Stimulated activated CD4-positive, alpha-beta T cell treated with anti-CD3 and anti-CD28 coated beads, Interleukin-4, amount 100 ng/mL, for 48 hours (primary cell): ENCODE measurements at places on chromosomes 2 and 18.

GRCh38 chr2:168565112-168565511 is 109.0 kb downstream of the CERS6 start:
- no peak for DNase-seq

DNA sequence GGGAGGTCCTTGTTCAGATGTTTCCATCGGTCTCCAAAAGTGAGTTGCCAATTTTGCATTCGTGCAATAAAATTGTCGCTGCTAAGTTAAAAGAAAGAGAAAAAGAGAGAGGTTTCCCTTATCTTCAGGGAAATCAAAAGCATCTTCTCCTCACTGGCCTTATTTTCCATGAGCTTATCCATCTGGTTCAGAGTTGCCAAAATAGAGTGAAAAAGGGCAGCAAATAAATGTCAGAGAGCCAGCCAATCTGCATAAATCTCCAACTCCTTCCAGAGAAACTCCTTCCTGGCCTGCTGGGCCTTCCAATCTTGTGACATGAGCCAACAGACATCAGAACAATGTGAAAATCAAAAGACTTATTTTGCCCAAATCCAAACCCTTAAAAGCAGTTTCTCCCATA is 28.4 kb downstream of the PAX3 start:
- no peak for DNase-seq

GRCh38 chr18:47725656-47726055 is 204.8 kb downstream of the SMAD2 start:
- no peak for DNase-seq

DNA sequence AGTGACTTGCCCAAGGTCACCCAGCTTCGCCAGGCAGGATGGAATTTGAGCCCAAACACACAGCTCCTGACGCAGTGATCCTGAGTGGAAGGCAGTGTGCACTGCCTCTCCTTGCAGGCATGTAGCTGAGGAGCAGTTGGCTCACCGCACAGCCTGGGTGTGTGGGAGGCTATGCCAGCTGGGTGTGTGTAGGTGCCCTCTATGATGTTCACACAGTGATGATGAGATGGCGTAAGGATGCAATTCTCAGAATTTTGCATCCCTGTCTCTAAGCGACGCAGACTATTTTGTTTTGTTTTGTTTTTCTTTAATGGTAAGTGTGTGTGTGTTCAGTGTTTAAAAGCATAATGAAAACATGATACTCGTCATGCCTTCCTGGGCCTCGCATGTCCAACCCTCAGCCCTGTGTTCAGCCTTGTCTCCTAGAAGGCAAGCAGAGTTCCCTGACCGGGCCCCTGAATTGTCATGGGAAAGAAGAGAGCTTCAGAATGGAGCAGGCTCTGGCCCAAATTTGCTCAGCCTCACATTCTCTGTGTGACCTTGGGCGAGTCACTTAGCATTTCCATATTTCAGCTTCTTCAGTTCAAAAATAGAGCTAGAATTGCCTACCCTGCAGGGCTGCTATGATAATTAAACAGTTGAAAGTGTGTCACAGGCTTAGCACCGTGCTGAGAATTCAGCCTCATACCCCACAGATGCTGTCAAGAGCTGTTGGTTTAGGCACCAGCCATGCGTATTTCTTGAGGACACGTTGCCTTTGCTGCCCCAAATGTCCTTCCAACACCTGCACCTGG is 603.6 kb upstream of the RAB6C start:
- DNase-seq: no peak

DNA sequence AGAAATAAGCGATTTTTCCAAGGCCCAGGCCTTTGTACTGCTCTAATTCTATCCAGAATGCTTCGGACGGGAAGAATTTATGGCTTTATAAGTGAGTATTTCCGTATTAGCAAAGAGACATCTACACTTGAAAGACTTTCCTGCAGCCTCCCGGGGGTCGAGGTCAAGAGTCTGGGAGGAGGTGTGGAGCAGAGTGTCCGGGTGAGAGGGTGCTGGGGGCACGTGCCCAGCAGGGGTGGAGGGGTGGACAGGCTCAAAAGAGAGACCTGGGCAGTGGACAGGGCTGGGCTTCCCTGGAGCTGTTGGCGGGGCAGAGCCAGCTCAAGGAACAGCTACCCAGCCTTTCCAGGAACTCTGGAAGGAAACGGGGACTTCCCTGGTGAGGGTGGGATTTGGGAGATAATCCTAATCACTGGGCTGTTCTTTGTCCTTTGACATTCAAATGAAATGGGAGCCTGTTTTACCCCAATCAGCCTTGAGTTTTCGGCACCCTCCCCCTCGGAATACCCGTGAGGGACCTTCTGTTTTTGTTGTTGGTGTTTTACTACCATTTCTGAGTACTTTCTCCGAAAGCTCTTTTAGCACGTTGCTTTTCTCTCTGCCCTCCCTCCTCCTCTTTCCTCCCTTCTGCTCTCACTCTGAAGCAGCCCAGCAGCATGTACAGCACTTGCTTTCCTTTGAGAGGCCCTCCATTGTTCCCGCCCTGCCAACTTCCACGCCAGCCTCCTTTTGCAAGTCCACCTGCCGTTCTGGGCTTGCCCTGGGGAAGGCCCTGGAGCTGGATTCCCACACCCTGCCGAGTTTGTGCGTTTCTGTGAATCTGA is 164.7 kb downstream of the AGAP1 start:
- DNase-seq: no peak

DNA sequence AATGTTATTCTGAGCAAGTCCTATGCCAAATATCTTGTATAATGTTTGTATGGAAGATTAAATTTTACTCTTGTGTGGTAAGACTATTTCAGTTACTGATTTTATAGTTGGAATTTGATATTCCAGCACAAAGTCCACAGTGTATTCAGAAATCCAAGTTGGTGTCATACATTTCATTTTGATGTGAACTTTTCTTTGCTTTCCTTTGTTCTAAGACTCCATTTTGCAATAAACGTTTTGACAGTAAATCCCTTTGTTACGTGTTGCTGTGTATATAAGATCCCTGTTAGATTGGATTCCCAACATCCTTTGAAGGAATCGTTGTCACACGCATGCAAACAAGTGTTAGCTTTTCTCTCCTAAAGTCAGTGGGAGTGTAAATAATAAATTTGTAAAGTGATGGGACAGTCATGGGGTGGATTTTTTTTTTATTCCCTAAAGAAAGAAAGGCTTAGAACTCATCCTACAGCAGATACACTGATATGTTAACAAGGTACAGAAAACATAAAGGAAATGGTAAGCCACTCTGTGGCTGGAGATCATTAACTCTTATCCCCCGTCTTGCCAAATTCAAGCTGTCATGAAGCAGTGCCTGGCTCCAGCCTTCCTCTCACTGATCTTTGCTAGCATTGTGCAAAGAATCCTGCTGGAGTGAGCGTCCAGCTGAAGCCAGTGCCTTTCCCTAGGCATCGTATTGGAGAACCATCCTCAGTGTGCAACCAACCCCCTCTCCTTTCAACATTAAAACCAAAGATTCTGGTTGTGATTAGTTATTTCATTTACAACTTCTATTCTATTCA is 127.6 kb upstream of the CDCA7 start:
- DNase-seq: no peak

- no peak for DNase-seq
Measured at GRCh38 chr2:180446492-180446891, 439.4 kb upstream of the CWC22 start.

DNA sequence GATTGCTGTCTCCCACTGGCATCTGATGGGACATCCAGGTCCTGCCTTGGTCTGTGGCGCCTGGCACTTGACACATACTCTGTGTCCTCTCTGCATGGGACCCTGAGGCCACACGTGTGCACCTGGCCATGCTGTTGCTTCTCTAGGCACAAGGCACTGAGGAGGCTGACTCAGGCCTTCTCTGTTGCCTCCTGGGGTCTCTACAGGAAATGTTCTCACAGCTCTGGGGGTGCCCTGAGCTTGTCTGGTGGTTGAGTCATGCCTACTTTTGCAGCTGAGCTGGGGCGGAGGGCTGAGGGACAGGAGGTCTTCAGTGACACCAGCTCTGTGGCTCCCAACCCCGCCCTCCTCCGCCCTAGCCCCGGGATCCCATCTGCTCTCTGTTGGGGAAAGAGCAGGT is 207.0 kb upstream of the HS6ST1 start:
- no peak for DNase-seq
